ENCODE measurements at places on chromosomes 5 and 9.

DNA sequence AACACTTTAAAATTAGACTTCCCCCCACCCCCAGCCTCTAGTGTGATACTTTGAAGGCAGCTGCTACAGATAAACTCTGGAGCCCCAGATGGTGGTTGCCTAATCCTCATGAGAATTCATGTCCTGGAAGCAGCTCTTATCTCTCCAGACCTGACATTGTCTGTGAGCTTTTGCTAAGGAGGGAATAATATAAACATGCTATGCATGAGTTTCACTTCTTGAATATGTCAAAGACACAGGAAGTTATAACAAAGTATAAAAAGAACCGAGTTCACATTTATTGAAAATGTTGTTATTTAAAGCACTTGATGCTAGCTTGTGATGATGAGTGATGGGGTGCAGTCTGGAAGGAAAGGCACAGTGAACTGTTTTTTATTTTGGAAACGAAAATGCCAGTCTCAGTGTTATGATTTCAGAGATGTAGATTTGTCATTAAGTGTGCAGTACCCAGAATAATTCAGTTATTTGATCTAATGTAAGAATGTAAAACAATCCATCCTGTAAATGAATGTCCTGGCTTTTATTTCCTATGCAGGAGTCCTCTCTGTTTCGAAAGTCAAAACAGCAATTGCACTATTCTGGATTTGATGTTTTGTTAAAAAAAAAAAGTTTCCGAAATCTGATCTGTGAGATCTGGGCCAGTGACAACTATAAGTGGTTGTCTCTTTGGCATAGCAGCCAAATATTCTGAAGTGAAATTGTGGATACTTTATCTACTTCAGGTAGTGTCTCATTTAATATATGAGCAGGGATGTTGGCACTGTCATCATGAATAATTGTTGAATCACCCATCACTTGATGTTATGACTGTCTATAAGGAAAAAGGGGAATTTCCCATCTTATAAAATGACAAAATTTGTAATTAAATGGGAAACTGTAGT, 77.0 kb downstream of the ZCCHC7 start:
- peak; percentile 71 for DNase-seq

- DNase-seq, result peak; percentile 69
Observed at GRCh38 chr9:128420060-128420650, 502 bp upstream of the CERCAM start.

DNA sequence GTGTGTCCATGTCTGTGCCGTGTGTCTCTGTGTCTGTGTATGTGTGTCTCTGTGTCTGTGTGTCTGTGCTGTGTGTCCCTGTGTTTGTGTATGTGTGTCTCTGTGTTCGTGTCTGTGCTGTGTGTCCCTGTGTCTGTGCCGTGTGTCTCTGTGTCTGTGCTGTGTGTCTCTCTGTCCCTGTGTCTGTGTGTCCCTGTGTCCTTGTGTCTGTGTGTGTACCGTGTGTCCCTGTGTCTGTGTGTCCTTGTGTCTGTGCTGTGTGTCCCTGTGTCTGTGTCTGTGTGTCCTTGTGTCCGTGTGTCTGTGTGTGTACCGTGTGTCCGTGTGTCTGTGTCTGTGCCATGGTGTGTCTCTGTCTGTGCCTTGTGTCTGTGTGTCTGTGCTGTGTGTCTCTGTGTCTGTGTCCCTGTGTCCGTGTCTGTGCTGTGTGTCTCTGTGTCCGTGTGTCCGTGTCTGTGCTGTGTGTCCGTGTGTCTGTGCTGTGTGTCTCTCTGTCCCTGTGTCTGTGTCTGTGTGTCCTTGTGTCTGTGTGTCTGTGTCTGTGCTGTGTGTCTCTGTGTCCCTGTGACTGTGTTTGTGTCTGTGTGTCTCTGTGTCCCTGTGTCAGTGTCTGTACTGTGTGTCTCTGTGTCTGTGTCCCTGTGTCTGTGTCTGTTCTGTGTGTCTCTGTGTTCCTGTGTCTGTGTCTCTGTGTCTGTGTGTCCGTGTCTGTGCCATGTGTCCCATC, 23.2 kb downstream of the CACNA1B start:
- DNase-seq, result no peak

DNA sequence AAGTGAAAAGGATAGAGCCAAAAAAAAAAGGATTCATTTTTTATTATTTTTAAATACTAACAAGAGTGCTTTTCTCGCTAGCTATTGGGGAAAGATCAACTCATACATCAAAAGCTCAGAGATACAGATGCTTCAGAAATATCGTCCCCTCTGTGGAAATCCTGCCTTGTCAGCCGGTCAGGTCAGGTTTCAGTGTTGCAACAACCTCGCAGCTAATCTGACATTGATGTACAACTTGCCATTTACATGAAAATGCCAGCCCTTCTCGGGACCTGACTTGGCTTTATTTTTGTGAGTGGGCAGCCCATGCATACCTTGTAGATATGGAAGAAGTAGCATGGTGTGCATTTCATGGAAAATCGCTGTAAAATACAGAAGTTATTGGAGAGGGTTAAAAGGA, 358.8 kb upstream of the ADAMTS16 start:
- DNase-seq, result no peak

DNA sequence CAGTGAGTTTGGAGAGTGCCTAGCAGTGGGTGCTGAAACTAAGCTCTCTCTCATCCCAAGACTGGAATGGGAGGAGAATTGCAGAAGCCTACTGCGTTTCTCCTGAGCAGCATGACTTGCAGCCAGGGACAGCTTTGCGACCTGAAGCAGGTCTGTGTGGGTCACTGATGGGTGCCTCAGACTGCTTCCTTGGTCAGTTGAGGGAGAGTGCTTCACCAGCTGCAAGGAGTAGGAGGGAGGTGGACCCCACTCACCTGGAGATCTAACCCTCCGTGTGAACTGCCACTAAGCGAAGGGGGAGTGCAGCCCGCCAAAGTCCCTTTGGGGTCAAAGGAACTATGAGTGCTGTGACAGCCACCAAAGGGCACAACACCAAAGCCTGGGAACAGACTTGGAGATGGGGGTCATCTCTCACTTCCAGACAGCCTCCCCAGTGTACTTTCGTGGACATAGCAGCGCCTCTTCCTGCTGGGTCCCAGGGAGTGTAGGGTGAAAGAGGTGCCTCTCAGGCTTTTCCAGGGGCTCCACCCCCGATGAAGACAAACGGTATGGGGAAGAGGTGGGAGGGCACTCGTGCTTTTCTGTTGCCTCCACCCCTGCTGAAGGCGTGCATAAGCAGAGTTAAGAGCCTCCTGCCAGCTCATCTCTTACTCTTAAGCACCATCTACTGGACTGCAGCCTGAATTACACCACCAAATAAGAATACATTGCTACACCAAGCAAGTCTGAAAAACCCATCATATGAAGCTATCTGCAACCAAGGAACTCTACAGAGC, 34.3 kb upstream of the MACIR start:
- DNase-seq, result peak; percentile 81

DNA sequence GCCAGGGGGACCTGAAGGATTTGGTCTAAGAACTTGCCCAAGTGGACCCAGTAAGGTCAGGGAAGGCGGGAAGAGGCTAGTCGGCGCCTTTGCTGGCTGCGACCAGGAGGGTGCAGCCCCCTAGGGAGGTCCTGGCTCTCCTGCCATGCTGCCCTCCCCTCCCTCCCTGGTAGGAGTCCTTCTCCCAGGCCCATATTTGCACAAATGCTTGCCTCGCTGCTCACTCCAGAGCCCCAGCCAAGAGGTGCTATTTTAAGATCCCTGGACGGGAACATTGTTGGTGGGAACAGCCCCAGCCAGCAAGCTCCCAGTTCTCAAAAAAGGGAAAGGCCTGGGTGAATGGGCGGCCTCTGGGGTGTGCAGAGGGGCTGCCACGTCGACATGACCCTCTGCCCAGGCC, 4.3 kb upstream of the IL17B start:
- no peak for DNase-seq

GRCh38 chr9:4226331-4227250, 73.3 kb downstream of the GLIS3 start:
- no peak for DNase-seq

GRCh38 chr9:133443982-133444381, 15.8 kb upstream of the CACFD1 start:
- DNase-seq, result no peak

DNA sequence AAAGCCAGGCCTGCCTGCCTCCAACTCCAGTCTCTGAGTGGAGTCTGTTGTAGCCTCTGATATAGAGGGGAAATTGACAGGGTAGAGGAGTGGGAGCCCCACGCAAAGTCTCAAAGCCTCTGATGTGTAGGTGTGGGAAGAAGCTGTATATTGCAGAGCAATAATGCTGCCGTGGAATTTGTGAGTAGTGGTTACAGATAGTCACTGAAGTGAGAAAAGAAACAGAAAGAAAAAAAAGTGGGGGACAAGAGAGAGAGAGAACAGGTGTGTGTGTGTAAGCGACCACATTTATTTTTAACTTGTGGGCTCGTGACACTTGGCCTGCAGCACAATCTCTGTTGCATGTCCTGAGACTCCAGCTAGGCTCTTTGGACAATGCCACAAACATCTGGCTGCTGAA, 227.8 kb downstream of the NSG2 start:
- peak; percentile 96 for DNase-seq

DNA sequence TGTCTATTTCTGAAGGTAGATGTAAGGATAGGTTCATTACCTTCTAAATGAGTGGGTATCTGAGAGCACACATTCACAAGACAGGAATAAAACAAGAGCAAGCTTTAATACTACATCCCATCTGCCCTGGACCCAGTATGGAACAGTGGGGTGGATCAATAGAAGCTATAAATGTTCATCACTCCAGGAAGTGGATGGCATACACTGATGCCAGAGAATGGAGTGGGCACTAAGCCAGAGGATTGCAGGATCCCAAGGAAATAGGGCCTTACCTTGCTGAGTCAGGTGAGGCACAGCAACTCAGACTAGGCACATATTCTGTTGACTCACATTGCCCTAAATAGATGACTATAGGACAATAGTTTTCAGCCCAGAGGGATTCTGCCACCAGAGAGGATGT, 21.3 kb upstream of the COX7C start:
- no peak for DNase-seq
